ENCODE measurements at places on chromosomes 4 and X. TPM values are rescaled to one million over a fixed set of nuclear protein-coding genes. Genes with fewer than 3 reads are reported as not detected.
A peak's percentile ranks its signal among the peaks of the same experiment; 100 is the strongest.

GRCh38 chr4:127881563-127881864 is 821 bp downstream of the PLK4 start:
- no peak for DNase-seq

Gene LINC00632
- 0.17 TPM for total RNA-seq

Gene FUNDC1
- 17.3 TPM for total RNA-seq

- no peak for DNase-seq
These were observed 209.2 kb downstream of the TECRL start for GRCh38 chr4:64200001-64200555.

DNA sequence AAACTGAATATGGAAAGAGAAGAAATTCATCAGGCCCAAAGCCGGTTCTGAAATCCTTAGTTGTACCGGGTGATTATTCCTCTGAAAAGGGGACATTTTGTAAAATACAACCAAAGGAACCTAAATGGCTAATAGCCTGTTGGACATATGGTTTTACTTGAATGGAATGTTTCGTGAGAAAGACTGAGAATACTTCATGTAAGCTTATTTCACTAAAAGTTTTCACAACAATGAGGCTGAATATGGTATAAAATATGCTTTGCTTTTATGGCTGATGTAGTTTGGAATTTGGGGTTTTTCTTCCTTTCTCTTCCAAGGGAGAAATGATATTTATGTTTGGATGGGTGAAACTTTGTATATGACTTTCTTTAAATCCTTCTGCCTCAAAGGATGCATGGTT is 2.7 kb downstream of the GRIA3 start:
- DNase-seq = no peak

- DNase-seq = no peak
These were observed 113.2 kb downstream of the CRLF2 start for GRCh38 chrX:1099146-1099770.

DNA sequence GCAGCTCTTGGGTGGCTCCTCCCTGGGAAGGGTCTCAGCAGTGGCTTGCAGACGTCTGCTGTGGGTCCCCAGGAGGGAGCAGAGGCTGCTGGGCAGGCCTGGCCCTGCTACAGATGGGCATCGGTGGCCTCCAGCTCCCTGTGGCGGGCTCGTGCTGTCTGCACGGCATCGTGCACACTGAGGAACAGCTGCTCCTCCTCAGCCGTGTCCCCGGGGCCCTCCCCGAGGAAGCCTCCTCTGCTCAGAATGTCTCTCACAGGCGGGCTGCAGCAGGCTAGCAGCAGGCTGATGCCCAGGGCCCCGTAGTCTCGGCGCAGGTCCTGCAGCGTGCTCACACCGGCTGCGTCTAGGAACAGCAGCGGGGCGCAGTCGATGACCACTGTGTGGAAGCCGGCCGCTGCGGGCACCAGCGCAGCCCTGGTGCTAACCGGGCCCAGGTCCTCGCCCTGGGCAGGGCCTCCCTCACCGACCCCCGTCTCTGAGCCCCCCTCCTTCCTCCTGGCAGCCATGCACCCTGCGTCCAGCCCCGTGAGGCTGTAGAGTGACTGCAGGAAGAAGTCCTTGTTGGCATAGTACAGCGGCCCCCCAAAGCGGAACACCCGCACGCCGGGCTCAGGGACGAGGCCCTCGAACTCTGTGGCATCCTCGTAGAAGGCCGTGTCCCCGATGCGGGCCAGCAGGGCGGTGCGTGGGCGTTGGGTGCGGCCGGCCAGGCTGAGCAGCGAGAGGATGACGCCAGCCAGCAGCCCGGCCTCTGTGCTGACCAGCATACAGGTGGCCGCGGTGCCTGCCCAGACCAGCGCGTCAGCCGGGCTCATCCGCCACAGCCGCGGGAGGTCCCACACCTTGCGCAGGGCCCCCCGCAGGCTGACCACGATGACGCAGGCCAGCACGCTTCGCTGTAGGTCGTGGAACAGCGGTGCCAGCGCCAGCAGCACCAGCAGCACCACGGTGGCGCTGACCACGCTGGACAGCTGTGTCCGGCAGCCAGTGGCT is 2.2 kb downstream of the IDUA start:
- DNase-seq = no peak

GRCh38 chr4:108901291-108901690 is 138.4 kb upstream of the ETNPPL start:
- DNase-seq = no peak

Gene TEX13D
- total RNA-seq = not detected

DNA sequence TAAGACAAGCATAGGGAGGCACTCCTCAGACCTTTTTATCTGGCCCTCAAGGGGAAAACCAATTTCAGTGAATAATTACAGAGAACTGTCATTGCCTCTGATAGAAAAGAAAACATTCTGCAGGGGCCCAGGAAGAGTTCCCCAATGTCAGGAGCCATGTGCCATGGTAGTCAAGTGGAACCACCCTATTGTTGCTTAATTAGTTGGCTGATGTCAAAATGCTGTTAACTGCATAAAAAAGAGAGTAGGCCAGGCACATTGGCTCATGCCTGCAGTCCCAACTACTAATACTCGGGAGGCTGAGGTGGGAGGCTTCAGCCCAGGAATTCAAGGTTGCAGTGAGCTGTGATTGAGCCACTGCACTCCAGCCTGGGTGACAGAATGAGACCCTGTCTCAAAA is 28.6 kb upstream of the OGT start:
- no peak for DNase-seq

Gene DGKQ
- 4.3 TPM for total RNA-seq

- peak; percentile 33 for DNase-seq
These were observed 14.8 kb downstream of the PJA1 start for GRCh38 chrX:69150281-69150960.

DNA sequence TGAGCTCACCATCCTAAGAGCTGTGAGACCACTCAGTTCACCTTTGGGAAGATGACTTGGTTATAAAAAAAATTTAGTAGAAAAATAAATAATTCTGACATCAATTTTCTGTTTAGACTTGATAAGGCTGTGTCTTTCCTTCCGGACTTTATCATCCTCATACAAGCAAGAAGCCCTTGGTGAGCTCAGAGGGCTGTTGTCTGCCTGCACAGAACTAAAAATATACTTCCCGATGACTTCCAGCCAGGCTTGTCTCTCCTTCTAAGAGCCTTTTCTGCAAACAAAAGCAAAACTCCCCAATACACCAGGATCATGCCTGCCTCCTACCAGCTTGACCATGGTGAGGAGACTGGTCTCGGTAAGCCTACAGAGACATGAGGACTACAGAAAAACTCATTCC is 58.3 kb upstream of the PHOX2B start:
- no peak for DNase-seq

DNA sequence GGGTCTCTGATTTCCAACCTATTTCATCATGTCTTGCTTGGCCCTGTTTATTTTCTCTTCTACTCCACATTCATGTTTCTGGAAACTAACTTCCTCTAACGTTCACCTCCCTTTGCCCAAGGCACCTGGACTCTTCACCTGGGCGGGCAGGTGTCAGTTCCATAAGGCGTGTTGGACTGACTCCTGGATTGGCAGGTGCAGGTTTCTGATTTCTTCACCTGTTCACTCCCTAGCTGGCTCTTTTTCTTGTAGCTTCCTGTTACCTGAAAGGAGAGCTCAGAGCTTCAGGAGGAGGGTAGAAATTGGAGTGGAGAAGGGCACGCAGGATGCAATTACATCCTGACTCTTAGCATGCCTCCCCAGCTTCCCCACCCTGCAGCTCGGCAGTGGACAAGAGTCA is 350.8 kb upstream of the KLF3 start:
- DNase-seq = no peak

Gene ASB11
- not detected for total RNA-seq

Gene HMGN5
- 9.1 TPM for total RNA-seq

- no peak for DNase-seq
These were observed 200.0 kb downstream of the TBCK start for GRCh38 chr4:106116025-106116424.

GRCh38 chrX:119055687-119056086 is 17.1 kb upstream of the CT47C1 start:
- DNase-seq = no peak

DNA sequence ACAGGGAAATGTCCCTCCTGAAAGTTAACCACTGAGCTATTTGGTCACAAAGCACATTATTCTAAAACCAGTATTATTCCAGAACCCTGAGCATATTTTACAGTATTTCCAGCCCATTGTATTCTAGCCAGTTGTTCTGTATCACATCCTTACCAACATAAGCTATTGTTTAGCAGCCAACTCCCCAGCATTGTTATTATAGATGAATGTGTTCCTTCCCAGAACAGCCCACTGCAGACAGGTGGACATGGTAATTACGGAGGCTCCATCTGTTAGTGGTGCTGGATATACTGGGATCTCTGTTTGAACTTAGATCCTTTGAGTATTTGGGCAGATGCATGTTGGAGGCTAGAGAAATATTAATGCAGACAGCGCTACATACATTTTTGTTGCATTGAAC is 126.1 kb downstream of the MGST2 start:
- DNase-seq = no peak

DNA sequence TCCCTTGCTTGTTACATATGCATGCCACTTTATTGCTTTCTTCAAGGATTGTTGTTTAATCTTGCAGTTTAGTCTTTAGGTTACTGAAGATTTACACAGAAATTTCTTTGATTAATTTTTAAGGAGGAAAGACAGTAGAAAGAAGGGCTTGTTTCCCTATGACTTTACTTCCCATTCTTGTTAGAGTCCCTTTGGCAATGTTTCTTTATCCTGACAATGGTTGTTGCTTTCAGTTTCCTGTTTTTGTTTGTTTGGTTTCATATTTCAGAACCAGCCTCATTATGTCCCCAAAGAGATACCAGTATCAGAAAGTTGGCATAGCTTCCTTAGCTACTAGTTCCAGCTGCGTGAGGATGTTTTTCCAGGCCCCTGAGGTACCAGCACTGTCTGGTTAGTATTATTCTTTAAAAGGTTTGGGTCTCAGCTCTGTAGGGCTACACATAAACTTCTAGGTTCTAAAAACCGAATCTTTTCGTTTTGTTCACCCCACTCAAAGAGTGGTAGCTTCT is 61.3 kb upstream of the UNC5C start:
- no peak for DNase-seq

- no peak for DNase-seq
These were observed 28.7 kb downstream of the UGT2B7 start for GRCh38 chr4:69124941-69125340.

Gene VBP1
- 122 TPM for total RNA-seq

DNA sequence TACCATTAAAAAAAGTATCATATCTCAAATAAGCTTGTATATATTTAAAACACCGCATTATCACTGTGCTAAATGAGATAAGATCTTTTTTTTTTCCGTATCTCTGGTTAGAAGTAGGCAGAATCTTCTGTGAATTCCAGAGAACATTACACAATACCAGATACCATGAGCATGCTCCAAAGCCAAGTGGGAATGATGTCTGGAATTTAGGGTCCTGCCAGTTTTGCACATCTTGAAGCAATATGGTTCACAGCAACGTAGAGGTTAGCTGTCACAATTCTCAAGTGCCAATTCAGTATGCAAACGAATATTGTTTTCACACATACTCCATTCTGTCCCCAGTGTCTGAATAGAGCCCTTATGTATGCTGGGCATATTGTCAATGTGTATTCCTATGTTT is 127.5 kb upstream of the NEIL3 start:
- DNase-seq = no peak

DNA sequence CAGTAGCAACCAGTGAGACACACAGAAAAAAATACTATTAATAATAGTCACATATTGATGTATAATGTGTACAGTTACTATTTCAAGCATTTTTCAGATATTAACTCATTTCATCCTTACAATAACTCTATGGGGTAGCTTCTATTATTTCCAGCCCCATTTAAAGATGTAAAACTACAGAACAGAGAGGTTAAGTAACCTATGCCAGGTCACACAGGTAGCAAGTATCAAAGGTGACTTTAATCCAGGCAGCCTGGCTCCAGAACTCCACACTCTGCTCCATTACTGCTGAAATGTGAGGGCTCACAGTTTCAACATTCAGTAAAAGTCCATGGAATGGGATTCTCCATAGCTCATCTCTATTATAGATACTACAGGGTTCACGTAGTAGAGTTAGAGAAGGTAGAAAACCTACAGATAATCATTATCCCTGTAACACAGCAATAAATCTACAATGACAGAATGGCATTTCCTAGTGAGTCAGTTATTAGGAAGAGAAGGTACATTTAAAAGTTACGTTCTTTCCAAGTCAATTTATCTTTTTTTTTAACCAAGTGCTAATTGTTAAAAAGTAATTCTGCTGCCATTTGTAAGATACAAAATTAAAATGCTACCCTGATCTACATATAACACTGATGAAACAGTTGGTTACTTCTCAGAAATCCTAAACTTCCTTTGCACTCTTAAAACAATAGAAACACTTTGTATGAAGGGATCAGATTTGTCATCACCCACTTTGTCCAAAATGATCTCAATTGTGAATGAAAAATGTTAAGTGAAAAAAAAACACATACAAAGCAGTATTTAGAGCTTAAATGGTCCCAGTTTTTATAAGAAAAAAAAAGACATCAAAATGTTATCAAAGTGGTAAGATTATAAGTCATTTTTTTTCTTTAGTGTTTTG is 18.7 kb downstream of the RELL1 start:
- DNase-seq = no peak

GRCh38 chrX:3159995-3160720 is 118.9 kb downstream of the ARSF start:
- DNase-seq = no peak

DNA sequence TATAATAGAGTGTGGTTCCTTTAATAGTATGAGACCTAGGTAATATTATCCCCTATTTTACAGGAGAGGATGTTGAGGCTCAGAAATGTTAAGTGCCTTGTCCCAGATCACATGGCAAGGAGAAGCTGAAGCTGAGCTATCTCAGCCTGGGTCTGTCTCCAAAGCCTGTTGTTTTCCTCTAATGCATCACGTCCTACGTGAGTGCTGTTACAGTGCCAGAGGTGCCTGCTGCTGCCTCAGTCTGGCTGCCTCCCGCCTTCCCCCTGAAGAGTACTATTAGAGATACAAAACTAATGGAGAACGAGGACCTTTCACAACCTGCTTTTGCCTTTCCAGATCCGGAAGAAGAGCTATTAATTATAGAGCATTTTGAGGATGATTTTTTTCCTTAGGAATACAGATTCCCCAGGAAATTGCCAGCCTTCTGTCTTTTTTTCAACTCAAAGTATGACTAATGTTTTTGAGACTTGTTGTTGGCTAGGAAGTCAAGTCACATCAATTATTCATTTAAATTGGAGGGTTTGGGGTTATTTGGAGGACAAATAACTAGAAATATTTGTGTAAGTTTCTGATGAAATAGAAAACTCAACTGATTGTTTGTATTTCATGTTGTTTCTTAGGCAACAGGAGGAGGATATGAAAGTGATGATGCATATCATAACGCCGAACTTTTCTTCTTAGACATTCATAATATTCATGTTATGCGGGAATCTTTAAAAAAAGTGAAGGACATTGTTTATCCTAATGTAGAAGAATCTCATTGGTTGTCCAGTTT is 43.9 kb upstream of the MTMR1 start:
- no peak for DNase-seq

GRCh38 chr4:140932501-140933045 is 176.4 kb upstream of the TBC1D9 start:
- DNase-seq = no peak

Gene GAGE12F
- total RNA-seq = 2.2 TPM

All from Daoy (cell line).